ENCODE measurements at places on chromosomes 4 and X.
A peak's percentile ranks its signal among the peaks of the same experiment; 100 is the strongest.

GRCh38 chr4:110622841-110623717 lies at the start of gene PITX2:
Gene PITX2, minus strand, starts transcription at chr4:110623077. Its CDS starts 617 bp downstream, at chr4:110622460.
- DNase-seq: peak; percentile 17

GRCh38 chr4:53307819-53308780 lies 57.8 kb downstream of the SCFD2 start:
- DNase-seq: no peak

- no peak for DNase-seq
These were observed 2.6 kb downstream of the DCLK2 start for GRCh38 chr4:150080875-150081274.

- DNase-seq: no peak
These were observed 281.7 kb downstream of the RCHY1 start for GRCh38 chr4:75232546-75232945.

- DNase-seq: no peak
These were observed 167.3 kb downstream of the SLIT2 start for GRCh38 chr4:20418861-20419451.

GRCh38 chrX:24399550-24399949 lies 39.1 kb downstream of the SUPT20HL1 start:
- no peak for DNase-seq

- DNase-seq: no peak
These were observed 25.4 kb downstream of the SEC31A start for GRCh38 chr4:82865592-82865991.

- DNase-seq: no peak
These were observed 132.3 kb downstream of the ZNF330 start for GRCh38 chr4:141352909-141353525.

DNA sequence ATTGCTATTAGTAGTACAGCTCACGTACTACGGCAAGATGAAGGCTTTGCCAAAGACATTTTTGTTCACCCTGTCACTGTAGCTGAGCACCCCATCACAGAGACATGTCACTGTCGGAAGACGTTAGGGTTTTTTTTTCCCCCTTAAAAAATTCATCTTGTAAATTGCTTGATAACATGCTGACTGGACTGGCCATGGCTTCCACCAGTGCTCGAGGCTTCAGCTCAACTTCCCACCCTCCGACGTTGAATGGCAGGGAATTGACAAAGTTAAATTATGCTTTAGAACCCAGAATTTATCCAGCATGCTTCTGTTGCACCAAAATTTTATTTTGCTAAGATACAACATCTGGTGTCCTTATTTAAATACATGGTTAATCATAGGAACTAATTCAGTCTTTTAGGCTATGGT lies 707 bp upstream of the OTUD4 start:
- DNase-seq: no peak

GRCh38 chr4:184420402-184420801 lies 53.9 kb downstream of the IRF2 start:
- no peak for DNase-seq

- no peak for DNase-seq
These were observed 38.6 kb downstream of the TNIP3 start for GRCh38 chr4:121125498-121125885.

- DNase-seq: no peak
These were observed 51.3 kb upstream of the FRMPD3 start for GRCh38 chrX:107398115-107398514.

DNA sequence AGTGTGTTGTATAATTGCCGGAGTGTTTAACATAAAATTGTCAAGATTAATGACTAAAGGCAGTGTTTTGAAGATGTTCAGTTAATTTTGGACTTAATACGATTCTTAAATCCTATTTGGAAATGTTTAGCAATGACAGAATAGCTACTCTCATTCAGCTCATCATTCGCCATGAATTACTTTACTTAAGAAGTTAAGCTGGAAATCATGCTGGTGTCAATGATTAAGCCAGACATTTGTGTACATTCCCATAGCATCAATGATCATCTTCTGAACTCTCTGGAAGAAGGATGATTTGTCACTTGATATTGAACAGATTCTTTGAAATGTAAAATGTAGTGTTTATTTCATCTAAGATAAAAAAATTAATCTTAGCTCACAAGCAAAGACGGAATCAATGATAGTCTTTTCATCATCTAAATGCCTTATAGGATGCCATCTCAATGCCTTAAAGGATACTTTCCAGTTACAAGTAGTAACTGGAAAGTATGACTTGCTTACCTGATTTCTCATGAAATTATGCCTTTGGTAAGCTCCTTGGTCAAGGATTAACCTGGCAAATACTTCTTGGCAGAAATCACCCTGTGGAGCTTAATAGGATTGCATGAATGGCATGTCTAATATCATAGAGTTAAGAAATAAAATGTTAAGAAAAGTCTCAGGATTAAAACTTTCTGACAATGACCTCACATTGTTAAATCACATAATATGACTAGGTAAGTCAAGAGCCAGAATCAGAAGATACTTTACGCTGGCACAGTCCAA lies 515.5 kb upstream of the AGA start:
- DNase-seq: no peak
